Omental fat pad (tissue), 4 donors: ENCODE measurements at places on chromosomes 5 and 9. TPM values are rescaled to one million over a fixed set of nuclear protein-coding genes. Genes with fewer than 3 reads are reported as not detected.

GRCh38 chr9:17881371-17881770 lies 302.5 kb downstream of the SH3GL2 start:
- DNase-seq, result no peak

GRCh38 chr9:91522481-91522880 lies 98.8 kb upstream of the NFIL3 start:
- no peak for DNase-seq

- no peak for DNase-seq
Observed at GRCh38 chr5:36726767-36727166, 120.4 kb downstream of the SLC1A3 start.

DNA sequence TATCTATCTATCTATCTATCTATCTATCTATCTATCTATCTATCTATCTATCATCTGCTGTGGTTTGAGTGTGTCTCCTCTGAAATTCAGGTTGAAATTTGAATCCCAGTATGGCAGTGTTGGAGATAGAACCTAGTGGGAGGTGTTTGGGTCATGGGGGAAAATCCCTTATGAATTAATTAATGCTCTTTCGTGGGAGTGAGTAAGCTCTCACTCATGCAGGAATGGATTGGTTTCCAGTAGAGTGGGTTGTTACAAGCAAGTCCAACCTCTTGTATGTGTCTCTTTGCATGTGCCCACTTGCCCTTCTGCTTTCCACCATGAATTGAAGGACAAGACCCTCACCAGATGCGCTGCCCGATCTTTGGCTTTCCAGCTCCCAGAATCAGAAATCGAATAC lies 113.0 kb downstream of the ANXA1 start:
- DNase-seq, result no peak

- DNase-seq, result no peak
Observed at GRCh38 chr5:40685193-40685592, 5.5 kb downstream of the PTGER4 start.

- no peak for DNase-seq
Observed at GRCh38 chr9:126650404-126651341, 36.9 kb downstream of the LMX1B start.

The PALM2AKAP2 gene
- 25.0 TPM for total RNA-seq

DNA sequence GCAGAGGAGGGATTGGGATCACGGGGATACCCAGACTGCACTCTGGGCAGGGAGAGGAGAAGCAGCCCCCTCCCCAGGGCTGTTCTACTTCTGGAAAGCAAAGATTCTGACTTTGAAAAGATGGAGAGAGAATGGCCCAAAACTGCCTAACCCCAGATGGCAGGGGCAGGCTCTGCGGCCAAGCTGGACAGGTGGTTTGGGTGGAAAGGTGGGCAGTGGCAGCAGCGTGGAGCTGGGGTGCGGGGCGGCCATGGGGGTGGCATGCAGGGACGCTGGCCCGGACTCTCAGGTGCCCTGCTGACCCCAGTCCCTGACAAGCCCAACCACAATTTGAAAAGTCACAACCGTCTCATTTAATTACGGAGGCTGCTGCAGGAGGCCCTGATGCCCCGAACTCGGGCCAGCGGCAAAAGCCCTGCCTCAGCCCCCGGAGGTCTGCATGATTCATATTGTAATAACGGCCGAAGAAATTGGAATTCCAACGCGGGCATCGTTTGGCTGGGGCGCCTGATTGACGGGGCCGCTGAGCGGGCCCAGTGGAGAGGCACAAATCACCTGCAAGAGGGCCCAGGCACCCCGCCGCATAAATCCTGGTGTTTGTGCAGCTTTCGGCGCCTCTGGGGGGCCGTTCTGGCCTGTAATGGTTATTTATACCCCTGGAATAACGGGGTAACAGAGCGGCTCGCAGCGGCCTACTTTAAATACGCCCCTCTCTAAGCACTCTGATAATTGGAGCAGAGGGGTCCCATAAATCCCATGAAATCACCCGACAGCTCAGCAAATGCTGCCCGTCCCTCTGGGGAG lies 41.8 kb upstream of the FCN2 start:
- no peak for DNase-seq

The TAS2R1 gene
- total RNA-seq, result not detected

The SPINK7 gene
- total RNA-seq, result not detected

DNA sequence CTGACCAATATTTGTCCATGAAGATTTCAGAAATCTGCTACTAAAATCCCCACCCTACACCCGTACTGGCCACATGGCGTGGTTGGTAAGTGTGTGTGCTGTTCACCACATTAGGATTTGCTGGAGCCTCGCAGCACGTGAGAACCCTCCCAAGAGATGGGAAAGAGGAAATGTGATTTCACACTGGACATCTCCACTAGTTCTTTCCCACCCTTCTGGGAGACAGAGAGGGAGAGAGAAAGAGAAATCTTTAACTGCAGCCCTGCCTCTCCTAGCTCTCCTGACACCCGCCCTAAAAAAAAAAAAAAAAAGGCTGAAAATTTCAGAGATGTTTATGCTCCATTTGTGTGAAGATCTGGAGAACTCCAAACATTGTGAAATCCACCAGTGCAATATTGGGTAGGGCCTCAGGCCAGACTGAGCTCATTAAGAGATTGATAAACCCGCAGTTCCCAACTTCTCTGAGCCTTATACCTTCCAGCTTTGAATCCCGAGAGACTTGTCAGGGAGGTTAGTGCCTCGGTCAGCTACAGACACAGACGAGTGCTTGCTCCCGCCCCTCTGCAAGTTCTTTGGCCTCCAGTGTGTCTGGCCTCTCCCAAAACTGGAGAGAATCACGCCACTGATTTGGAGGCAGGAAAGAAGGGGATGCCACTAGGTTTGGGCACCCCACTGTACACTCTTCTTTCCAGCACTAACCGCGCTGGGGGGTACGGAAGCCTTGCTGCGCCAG lies 1.9 kb downstream of the SPRY4 start:
- DNase-seq, result no peak

- no peak for DNase-seq
Observed at GRCh38 chr5:83405662-83406061, 65.9 kb upstream of the VCAN start.

GRCh38 chr5:179295778-179296149 lies 49.5 kb downstream of the ADAMTS2 start:
- DNase-seq, result no peak

The ARID3C gene
- total RNA-seq, result not detected

- DNase-seq, result no peak
Observed at GRCh38 chr5:160937570-160937969, 85.6 kb upstream of the ATP10B start.

- no peak for DNase-seq
Observed at GRCh38 chr5:83567741-83568140, 96.2 kb downstream of the VCAN start.
